ENCODE measurements at places on chromosomes 3 and 15.

GRCh38 chr3:13656584-13657301, 107.8 kb downstream of the FBLN2 start:
- DNase-seq, result no peak

DNA sequence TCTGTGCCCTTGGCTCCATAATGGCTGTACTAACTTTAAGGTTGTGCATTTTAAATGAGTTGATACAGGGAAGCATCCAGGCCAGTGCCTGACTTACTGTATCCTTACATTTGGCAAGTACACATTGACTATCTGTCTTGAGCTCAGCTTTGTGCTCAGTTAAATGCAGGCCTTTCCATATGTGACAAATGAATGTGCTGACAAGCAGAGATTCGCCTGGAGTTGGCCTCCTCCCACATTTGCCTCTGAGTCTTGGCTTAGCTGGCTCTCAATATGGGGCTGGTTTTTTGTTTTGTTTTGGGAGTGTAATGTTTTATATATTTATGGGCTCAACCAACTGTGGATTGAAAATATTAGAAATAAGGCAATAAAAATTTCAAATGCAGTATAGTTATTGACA, 29.7 kb downstream of the TRIM71 start:
- no peak for DNase-seq

GRCh38 chr15:81411051-81411450, 37.0 kb upstream of the TMC3 start:
- no peak for DNase-seq

DNA sequence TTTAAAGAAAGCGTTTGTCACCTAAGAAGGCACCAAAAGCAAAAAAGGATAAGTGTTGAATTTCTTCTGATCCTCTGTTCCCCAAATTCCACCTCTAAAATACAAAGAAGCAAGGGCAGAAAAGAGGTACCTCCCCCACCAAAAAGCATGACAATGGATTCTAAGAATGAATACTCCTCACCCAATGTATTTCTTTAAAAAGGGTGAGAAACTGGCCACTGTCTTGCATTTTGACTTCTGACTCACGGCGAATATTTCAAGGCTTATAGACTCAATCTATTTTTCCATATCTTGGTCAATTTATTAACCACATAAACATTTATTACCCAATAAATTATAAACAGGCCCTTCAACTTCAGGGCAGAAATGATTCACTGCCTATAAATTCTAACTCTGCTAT, 131.1 kb downstream of the NR1I2 start:
- DNase-seq, result no peak

DNA sequence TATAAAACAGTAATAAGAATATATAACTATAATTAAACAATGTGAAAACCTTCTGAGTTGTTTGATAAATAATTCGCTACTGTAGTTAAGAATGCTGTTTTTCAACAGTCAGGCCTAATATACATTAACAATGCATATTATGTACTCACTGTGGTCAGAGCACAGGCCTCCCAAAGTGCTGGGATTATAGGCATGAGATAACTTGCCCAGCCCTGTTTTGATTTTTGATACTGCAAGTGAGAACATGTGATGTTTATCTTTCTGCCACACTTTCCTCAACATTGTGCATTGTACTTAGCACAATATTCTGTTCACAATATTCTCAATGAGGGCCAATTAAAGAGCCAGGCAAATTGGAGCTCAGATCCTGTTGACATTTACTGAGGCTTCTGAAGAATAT, 274.5 kb upstream of the RARB start:
- DNase-seq, result no peak

DNA sequence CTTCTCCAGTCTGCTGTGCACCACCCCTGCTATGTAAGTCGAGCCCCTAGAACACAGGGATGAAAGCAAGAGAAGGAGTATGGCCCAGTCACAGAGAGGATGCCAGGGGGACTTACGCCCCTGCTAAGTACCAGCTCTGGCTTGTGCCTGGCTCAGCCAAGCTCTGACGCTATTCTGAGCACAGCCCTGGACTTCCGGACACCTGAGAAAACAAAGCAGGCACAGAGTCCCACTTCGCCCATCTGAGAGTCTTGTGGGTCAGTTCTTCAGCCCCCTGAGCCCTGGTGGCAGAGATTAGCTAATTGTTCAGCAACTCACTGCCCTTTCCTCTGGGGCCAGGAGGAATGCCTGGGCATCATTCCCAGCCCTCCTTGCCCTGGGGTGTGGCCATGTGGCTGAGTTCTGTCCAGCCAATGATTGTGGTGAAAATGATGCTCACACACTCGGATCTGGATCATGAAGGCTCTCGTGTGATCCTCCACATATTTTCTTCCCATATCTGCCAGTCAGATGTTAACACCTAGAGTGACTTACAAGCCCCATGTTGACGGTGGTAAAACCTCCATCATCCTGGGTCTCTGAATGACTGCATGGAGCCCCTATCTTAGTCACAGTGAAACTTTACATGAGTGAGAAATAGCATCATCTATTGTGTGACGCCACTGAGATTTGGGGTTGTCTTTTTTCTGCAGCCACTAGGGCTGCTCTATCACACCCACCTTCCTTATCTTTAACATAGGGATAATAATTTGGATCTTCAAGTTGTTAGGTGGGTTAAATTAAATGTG, 105.7 kb downstream of the TPRA1 start:
- no peak for DNase-seq

- DNase-seq, result no peak
Observed at GRCh38 chr3:123807820-123808219, 76.3 kb downstream of the MYLK start.

DNA sequence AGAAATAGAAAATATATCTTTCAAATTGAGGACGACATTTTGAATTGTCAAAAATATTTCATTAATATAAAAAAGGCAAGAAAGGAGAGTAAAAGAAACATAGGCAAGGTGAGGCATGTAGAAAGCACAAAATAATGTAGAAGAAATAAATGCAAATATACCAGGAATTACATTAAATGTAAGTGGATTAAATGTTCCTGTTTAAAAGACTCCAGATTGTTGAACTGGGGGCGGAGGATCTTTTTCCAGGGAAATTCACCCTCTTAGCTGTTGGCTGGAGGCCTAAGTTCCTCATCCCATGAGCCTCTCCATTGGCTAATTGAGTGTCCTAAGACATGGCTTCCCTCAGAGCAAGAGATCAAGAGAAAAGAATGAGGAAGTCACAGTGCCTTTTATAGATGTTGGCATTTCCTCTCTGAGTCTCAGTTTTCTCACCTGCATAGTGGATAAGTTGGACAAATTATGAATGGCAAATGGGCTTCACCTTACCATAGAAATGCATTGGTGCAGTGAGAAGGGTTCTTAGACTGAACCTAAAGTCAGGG, 147.4 kb upstream of the SMAD3 start:
- no peak for DNase-seq

GRCh38 chr15:33742800-33743199, 225.5 kb upstream of the CHRM5 start:
- no peak for DNase-seq

DNA sequence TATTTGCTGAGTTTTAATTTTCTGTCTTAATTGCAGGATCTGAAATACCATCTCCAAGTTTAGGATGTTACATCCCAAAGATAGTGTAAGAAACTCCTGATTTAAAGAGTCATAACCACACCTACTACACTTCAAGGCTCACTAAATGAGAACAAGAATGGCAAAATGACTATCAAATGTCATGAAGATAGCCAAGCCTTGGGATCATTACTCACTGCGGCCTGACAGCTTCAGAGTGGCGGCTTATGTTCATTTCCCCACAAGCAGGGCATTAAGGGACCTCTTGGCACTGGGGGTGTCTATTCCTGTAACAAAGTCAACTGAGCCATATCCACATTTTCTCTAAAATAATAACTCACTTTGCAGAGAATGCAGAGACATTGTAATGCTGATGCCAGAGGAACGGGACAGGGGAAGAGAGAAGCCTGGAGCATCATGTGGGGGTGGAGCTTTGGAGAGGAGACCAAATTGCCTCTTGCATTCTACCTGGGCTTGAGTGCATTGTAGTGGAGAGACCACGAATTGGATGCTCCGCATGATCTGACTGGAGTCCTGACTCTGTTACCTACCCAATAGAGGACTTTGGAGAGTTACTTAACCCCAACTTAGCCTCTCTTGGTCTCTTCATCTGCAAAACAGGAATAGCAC, 219.2 kb downstream of the OPA1 start:
- no peak for DNase-seq

DNA sequence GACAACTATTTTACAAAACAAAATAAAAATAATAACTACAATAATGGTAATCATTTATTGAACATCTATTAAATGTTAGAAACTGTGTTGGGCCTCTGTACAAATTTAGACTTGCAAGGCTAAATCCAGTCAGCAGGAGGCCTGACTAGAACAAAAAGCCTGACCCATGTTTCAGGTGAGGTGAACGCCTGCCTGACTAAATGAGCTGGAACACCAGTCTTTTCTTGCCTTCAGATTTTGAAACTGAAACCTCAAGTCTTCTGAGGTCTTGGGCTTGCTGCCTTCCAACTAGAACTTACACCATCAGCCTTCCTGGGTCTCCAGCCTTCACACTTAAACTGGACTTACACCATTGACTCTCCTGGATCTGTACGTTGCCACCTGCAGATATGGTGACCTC, 706.9 kb downstream of the TBL1XR1 start:
- DNase-seq, result no peak

DNA sequence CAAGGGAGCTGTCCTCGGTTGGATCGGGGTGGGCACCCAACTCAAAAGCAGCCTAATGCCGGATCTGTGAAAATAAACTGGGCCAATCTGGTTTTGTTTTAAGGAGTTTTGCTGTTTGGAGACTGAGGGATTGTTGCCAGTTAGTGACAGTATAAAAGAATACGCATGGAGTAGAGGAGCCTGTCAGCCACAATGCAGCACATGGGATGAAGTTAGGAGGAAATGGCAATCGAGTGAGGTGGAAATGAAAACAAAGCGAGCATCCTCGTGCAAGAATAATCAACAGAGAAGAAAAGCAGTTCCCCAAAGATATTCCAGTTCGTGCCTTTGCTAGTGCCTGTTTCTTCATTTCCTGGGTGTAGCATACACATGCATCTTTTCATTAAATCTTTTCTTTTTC, 108.4 kb upstream of the RORA start:
- no peak for DNase-seq

- DNase-seq, result no peak
Observed at GRCh38 chr3:78660957-78661356, 1106.8 kb downstream of the ROBO1 start.

DNA sequence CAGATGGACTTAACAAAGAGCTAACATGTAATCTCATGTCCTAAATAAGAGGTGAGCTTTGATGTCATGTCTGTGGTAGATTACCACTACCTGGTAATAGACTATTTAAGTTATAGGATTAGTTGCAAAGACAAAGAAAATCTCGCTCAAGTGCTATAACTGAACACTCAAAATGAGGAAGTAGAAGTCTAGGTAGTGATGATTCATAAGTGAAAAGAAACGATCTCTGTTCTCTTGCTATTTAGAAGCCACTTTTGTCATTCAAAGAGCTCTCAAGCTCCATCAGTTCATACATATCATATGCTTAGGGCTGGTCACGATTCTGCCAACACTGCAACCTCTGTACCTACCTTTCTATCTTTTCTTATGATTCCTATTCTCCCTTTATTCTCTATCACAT, 110.9 kb downstream of the EDEM1 start:
- DNase-seq, result no peak

GRCh38 chr3:100756441-100756840, 47.1 kb downstream of the TFG start:
- DNase-seq, result no peak

DNA sequence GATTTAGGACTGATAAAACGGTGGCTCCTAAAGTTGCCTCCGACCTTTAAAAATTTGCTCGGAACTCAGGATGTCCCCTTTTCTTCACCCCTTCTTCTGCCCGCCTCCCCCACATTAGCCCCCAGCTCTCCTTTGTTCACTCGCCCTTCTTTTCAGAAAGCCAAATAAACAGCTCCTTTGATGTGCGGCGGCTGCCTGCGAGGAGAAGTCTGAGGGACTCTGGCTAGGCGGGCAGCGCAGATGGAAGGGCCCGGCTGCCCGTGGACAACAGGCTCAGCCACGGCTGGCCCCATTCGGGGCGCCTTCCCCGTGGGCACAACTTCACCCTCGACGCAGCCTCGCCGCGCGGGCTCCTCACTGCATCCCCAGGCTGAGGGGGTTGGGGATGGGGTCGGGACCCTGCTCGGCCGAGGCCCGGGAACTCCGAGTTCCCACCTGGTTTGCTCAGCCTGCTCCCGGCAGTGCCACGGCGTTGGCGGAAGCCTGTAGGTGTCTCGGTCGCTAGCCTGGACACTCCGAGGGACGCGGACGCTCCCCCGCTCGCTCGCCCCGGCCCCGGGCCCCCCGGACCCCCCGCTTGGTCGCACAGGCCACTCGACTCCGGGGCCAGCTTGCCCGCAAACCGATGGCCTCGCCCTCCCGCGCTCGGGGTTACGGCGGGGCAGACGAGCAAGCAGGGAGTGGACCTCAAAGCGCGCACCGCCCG, 897 bp upstream of the TLE3 start:
- no peak for DNase-seq

- no peak for DNase-seq
Observed at GRCh38 chr3:150050510-150050909, 79.8 kb upstream of the PFN2 start.

GRCh38 chr3:81816473-81817250, 55.2 kb upstream of the GBE1 start:
- DNase-seq, result no peak

DNA sequence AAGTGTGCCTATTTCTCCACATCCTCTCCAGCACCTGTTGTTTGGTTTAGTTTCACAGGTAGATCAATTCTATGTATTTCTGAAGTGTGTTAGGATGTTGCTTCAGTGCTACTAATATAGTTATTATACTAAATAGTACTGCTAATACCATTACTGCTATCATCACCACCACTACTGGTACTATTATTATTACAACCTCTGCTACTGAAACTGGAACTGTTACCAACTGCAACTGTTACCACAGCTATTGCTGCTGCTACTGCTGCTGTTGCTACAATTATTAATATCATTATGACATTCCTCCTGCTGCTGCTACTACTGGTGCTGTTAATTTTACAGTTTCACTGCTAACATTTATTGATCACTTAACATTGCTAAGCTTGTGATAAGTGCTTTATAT, 8.3 kb upstream of the LMOD3 start:
- DNase-seq, result no peak

DNA sequence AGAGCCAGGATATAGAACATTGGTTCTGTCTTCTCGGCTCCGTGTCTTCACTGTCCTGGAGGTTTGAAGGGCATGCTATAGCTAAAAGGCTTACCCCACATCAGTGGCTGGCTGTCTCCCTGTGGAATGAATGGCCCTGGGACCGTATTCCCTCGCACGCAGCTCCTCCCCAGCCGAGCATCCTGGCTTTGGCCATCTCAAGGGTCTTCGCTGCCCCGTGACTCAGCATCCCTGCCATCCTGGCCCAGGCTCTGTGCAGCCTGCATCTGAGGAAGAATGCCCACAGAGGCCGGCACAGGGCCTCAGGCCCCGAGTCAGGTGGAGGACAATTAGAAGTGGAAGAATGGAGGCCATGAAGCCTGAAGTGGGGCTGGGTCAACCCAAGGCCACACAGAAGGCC, 11.0 kb downstream of the LOXL1 start:
- no peak for DNase-seq

DNA sequence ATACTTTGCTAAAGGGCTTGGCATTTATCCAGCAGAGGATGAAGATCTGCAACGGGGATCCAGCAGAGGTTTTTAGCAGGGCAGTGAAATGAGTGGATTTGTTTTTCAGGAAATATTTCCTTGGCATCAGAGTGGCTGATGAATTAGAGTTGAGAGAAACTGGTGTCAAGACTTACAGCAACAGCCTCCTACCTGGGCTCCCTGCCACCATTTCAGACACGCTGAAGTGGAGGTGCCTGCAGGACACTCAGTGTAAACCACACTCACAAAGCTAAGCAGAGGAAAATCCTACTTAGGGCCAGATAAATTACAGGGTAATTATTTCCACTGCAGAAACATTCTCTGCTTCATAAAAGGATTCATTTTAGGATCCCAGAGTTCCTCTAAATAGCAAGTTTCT, 519.7 kb downstream of the FGF12 start:
- DNase-seq, result no peak

Measured in activated CD4-positive, CD25-positive, alpha-beta regulatory T cell (primary cell).